Activated CD4-positive, alpha-beta T cell treated with anti-CD3 and anti-CD28 coated beads, Interleukin-2, amount 10 ng/mL, durations not matched to agents 24 days and 14 days (primary cell): ENCODE measurements at places on chromosomes 12 and 14. TPM values are rescaled to one million over a fixed set of nuclear protein-coding genes. Genes with fewer than 3 reads are reported as not detected.

DNA sequence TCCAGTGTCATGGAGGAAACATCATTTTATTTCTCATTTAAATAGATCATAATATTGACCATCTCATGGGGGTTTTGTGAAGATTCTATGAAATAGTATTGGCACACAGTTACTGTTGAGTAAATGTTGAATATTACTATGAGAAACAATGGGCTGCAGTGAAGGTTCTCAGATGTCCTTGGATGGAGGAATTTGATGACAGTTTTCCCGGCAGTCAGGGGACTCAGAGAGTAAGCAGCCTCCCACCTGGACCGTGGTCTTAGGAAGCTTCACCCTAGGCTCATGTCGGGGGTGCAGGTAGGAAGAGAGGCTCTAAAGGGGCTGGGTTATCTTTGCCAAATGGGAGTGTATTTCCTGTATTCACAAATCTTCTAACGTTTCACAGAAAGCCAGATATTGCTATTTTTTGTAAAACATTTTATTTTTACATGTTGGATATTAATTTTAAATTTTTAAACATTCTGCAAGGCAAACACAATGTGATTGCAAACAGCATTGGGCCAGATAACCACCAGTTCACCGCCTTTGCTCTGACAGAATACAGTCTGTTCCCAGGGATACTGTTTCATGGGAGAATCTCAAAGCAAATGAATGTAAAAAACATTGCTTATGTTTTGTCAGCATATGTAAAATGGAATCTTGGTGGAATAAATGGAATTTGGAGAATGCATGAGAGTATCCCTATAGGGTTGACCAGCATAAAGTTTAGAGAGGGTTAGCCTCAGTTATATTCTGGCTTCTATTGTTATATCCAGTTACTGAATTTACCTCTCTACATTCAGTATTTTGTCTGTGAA is 380.8 kb upstream of the TMEM132C start:
- H3K27me3 ChIP-seq = no peaks in the 10 kb centered on the region
- no peaks in the 10 kb centered on the region for H3K36me3 ChIP-seq
- no peaks in the 10 kb centered on the region for H3K4me1 ChIP-seq
- no peak overlapping the region for H3K4me3 ChIP-seq

- H3K4me3 ChIP-seq = peak overlapping the region; percentile 85
- H3K4me1 ChIP-seq = peaks cover 53% of the 10 kb centered on the region
- peaks cover 2% of the 10 kb centered on the region for H3K36me3 ChIP-seq
- peak overlapping the region; percentile 99 for H3K27ac ChIP-seq
- H3K27me3 ChIP-seq = no peaks in the 10 kb centered on the region
Measured at GRCh38 chr12:46459861-46460545, 87.4 kb upstream of the SLC38A2 start.

DNA sequence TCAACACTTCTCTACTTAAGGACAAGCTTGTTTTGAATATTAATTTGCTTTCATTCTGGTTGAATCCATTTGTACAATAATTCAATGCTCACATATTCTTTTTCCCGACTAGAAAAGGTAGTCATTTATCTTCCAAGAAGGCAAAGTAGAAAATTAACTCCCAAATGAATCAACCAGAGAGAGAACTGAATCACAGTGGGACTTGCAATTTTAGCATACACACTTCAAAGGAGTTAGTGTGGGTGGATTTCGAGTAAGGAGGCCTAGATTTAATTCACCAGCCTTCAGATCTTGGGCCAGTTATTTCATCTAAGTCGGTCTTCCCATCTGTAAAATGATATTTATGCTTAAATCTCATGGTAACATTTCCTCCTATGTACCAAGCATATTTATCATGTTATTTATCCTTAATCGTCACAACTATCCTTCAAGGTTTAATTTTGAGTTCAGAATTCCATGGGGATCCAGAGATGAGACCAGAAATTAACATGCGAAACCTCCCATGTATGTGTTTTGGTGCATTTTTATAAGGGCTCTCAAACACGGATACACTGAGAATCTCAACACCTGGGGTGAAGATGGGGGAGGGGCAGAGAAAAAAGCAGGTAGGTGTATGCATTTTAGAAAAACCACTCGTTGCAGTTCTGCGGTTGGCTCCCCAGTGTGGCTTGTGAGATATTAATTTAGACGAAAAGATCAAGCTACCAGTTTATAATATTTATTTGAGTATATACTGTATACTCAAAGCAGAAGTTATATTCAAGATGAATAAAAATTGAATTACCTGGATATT is 38.9 kb upstream of the IL22 start:
- H3K36me3 ChIP-seq = peaks cover 24% of the 10 kb centered on the region
- H3K4me1 ChIP-seq = peaks cover 40% of the 10 kb centered on the region
- DNase-seq = no peak
- peaks cover 3% of the 10 kb centered on the region for H3K27me3 ChIP-seq

GRCh38 chr12:1795221-1795784 is 25.1 kb upstream of the LRTM2 start:
- H3K27ac ChIP-seq = peak overlapping the region; percentile 78
- H3K4me3 ChIP-seq = peak overlapping the region; percentile 69
- no peaks in the 10 kb centered on the region for H3K27me3 ChIP-seq

- DNase-seq = no peak
- no peak overlapping the region for H3K4me3 ChIP-seq
- H3K27me3 ChIP-seq = no peaks in the 10 kb centered on the region
- H3K36me3 ChIP-seq = peaks cover 37% of the 10 kb centered on the region
Measured at GRCh38 chr12:31877884-31878283, 81.3 kb upstream of the RESF1 start.

- H3K27me3 ChIP-seq = no peaks in the 10 kb centered on the region
- no peak overlapping the region for H3K27ac ChIP-seq
- no peak for DNase-seq
- no peaks in the 10 kb centered on the region for H3K36me3 ChIP-seq
Measured at GRCh38 chr12:55891310-55891709, 36.4 kb downstream of the PYM1 start.

DNA sequence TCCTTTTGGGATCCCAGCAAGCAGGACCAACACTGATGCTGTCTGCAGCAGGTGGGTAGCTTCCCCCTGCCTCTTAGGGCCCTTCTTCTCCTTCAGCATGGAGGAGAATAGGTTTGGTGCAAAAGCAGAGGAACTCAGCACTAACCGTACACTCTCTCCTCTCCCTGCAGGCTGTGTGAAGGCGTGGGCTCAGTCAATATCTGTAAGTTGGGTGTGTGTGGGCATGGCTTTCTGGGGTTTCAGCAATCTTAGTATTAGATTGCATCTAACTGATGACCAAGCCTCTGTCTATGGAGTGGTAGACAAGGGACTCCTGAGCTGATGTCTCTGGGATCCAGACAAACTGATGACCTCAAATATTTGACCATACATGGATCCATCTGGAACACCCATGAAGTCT is 14.3 kb downstream of the KRT85 start:
- no peak overlapping the region for H3K4me3 ChIP-seq
- H3K27ac ChIP-seq = no peak overlapping the region
- H3K36me3 ChIP-seq = no peaks in the 10 kb centered on the region

DNA sequence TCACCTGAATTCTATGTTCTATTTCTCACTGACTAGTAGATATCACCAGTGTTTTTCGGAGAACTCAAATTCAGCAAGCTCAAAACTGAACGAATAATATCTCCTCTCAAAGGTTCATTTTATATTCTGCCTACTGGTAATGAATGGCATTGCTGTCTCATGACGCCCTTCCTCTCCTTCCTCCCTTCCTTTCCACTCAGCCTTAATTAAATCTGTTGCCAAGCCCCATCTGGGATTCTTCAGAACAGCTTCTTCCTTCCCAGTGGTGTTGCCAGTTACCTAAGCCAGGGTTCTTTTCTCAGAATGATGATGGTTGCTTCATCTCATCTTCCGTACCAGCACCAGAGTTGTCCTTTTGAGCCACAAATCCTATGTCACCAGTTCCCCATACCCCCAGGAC is 143.2 kb downstream of the SYNE2 start:
- H3K4me3 ChIP-seq = no peak overlapping the region
- no peaks in the 10 kb centered on the region for H3K27me3 ChIP-seq
- peaks cover 8% of the 10 kb centered on the region for H3K4me1 ChIP-seq
- no peak overlapping the region for H3K27ac ChIP-seq
- no peak for DNase-seq

- no peak overlapping the region for H3K27ac ChIP-seq
- no peaks in the 10 kb centered on the region for H3K36me3 ChIP-seq
- DNase-seq = no peak
- peaks cover 15% of the 10 kb centered on the region for H3K27me3 ChIP-seq
- no peak overlapping the region for H3K4me3 ChIP-seq
Measured at GRCh38 chr12:102394200-102394599, 86.2 kb downstream of the IGF1 start.

- peaks cover 34% of the 10 kb centered on the region for H3K4me1 ChIP-seq
- H3K4me3 ChIP-seq = peak overlapping the region; percentile 47
- H3K27ac ChIP-seq = no peak overlapping the region
- peaks cover 10% of the 10 kb centered on the region for H3K36me3 ChIP-seq
Measured at GRCh38 chr12:51028126-51028812, 2.1 kb upstream of the SLC11A2 start.

GRCh38 chr14:49774106-49774505 is 6.2 kb downstream of the KLHDC2 start:
- peaks cover 23% of the 10 kb centered on the region for H3K4me1 ChIP-seq
- no peak overlapping the region for H3K27ac ChIP-seq
- DNase-seq = no peak
- H3K4me3 ChIP-seq = no peak overlapping the region
- no peaks in the 10 kb centered on the region for H3K27me3 ChIP-seq

DNA sequence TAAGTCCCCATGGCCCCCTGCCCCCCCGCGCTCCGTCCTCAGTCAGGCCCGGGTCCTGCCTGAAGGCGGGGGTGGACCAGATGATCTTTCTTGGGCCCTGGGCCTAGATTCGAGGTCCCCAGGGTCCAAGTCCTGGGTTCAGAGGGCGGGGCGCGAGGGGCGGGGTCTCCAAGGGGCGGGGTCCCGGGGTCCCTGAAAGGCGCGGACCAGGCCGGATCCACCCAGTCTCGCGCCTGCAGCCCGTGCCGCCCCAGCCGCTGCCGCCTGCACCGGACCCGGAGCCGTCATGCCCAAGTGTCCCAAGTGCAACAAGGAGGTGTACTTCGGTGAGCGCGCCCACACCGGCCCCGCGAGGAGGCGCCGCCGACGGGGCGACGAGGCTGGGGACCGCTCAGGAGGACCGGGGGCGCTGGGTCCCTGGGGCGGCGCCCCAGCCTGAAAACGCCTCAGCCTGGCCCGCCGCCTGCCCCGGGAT is 325 bp downstream of the CRIP1 start:
- H3K36me3 ChIP-seq = peaks cover 3% of the 10 kb centered on the region
- H3K4me3 ChIP-seq = peak overlapping the region; percentile 89
- DNase-seq = peak; percentile 88
- no peak overlapping the region for H3K27ac ChIP-seq

GRCh38 chr14:24606297-24606696 is 3.2 kb downstream of the GZMH start:
- H3K27me3 ChIP-seq = no peaks in the 10 kb centered on the region
- DNase-seq = peak; percentile 61
- peak overlapping the region; percentile 78 for H3K4me3 ChIP-seq
- peaks cover 2% of the 10 kb centered on the region for H3K36me3 ChIP-seq
- peaks cover 56% of the 10 kb centered on the region for H3K4me1 ChIP-seq
- peak overlapping the region; percentile 91 for H3K27ac ChIP-seq

- H3K27ac ChIP-seq = no peak overlapping the region
- H3K27me3 ChIP-seq = no peaks in the 10 kb centered on the region
Measured at GRCh38 chr12:110247340-110248095, 33.5 kb upstream of the ATP2A2 start.

DNA sequence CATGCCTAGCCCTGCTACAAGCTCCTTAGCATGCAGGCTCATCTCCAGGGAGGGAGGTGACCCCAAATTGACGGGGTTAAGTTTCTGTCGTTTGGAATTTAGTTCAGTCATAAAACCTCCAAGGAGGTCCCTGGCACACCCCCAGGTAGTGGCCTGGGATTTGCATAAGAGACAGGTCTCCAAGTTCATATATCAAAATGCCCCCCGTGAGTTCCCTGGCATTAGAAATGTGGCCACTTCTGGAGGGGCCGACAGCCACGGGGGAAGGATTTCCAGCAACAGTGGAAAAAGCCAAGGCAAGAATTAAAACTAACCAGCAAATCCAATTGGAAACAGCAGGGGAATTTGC is 228.8 kb downstream of the BCL11B start:
- H3K4me3 ChIP-seq = no peak overlapping the region
- H3K27ac ChIP-seq = no peak overlapping the region
- no peak for DNase-seq

- no peaks in the 10 kb centered on the region for H3K36me3 ChIP-seq
- no peaks in the 10 kb centered on the region for H3K4me1 ChIP-seq
- H3K27me3 ChIP-seq = no peaks in the 10 kb centered on the region
- H3K27ac ChIP-seq = no peak overlapping the region
- H3K4me3 ChIP-seq = no peak overlapping the region
Measured at GRCh38 chr12:57194253-57194652, 22.3 kb upstream of the NXPH4 start.

GRCh38 chr12:1056390-1056789 is 65.4 kb downstream of the ERC1 start:
- no peak overlapping the region for H3K27ac ChIP-seq
- H3K27me3 ChIP-seq = no peaks in the 10 kb centered on the region
- DNase-seq = no peak
- H3K36me3 ChIP-seq = peaks cover 22% of the 10 kb centered on the region
- H3K4me3 ChIP-seq = no peak overlapping the region

- H3K4me3 ChIP-seq = no peak overlapping the region
- no peak for DNase-seq
- no peak overlapping the region for H3K27ac ChIP-seq
- no peaks in the 10 kb centered on the region for H3K36me3 ChIP-seq
- peaks cover 4% of the 10 kb centered on the region for H3K4me1 ChIP-seq
Measured at GRCh38 chr12:27193106-27193505, 51.0 kb upstream of the STK38L start.

DNA sequence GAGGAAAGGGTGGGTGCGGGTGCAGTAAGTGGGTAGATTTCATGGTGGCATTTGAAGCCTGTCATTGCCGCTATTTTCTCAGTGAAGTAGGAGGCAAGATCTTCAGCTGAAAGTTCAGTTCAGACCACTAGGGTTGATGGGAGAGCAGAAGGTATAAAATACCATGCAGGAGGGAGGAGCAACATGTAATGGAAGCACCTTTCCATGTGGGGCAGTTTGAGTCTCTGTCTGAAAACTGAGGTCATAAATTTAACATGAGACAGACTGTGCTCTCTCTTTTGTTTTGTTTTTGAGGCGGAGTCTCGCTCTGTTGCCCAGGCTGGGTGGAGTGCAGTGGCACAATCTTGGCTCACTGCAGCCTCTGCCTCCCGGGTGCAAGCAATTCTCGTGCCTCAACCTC is 22.7 kb downstream of the LRRC74A start:
- no peak for DNase-seq
- H3K4me1 ChIP-seq = peaks cover 9% of the 10 kb centered on the region
- peaks cover 16% of the 10 kb centered on the region for H3K27me3 ChIP-seq
- no peaks in the 10 kb centered on the region for H3K36me3 ChIP-seq
- H3K4me3 ChIP-seq = no peak overlapping the region
- H3K27ac ChIP-seq = no peak overlapping the region

- H3K4me3 ChIP-seq = no peak overlapping the region
- H3K4me1 ChIP-seq = no peaks in the 10 kb centered on the region
- H3K27me3 ChIP-seq = no peaks in the 10 kb centered on the region
Measured at GRCh38 chr12:28652239-28652638, 462.0 kb downstream of the CCDC91 start.

The FKBP4 gene
- 300 and 311 TPM in 2 replicates for total RNA-seq

The ACOT6 gene
- not detected in 2 replicates for total RNA-seq

The NGB gene
- not detected in 2 replicates for total RNA-seq

The TCL1A gene
- total RNA-seq = not detected in 2 replicates

The PTGER2 gene
- 66.7 and 69.9 TPM in 2 replicates for total RNA-seq

The PLA2G1B gene
- total RNA-seq = not detected in 2 replicates
